ENCODE measurements at places on chromosomes 1 and 21.

DNA sequence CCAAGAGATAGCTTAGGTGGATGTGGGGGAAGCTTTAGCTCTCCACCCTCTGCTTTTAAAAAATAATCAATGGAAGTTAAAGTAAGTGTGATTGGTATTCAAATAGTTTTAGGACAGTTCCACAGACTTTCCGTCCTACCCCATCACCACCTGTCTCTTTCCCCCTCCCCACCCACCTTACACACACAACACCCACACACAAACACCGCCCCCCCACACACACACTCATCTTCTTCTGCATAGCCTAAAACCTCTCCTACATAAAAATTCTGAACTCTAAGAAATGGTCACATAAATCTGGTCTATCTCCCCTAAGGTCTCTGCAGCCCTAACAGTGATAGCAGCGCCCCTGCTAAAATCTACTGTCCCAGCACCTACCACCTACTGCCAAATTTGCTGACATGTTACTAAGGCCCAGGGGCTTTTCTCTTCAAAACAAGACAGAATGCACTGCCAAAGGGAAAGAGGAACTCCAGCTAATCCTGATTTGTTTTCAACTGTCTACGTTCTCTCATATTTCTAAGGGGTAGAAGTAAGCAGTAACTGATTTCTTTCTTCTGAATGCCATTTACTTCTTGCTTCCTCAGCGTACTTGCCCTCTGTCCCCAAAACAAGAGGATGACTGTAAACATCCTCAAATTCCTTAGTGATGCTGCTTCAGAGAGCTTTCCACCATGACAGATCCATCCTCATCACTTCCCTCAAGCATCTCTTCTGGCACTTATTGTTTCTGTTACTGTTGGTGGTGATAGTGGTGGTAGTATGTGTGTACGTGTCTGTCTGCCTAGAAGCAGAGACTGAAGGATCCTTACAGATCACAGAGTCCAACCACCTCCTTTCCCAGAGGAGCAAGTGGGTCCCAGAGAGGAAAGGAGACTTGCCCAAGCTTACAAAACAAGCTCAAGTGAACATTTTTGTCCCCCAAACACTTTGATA is 56.8 kb downstream of the LUZP1 start:
- DNase-seq: no peak

- no peak for DNase-seq
Measured at GRCh38 chr1:175548774-175549173, 194.6 kb downstream of the TNR start.

DNA sequence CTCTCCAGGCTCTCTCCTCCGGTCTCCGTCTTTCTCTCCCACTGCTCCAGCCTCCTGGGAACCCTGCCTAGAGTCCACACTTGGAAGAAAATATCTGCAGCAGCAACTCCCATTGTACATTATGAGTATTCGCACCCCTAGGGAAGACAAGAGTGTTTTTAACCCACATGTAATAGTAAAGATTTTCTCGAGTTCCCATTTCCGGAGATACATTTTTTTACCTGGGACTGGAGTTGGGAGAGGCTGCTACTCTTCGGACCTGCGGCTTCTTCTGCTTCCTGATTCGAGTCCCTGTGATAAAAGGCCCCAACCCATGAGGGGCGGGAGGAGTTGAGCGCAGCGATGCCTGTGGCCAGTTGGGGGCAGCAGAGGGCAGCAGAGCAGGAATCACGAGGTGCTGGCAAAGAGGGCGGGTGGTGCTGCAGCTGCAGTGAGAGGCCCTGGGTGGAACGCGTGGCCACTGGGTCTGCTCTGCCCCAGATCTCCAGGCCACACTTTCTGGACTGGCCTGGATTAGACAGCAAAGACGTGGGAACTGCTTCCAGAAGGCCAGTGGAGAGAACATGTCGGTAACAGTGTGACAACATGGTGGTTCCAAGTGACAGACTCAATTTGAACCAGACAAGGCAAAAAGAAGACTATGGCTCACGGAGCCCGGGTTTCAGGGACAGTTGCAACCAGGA is 221.0 kb upstream of the CSF3R start:
- DNase-seq: peak; percentile 2

- DNase-seq: no peak
Measured at GRCh38 chr1:160090760-160091159, 7.7 kb downstream of the IGSF8 start.

DNA sequence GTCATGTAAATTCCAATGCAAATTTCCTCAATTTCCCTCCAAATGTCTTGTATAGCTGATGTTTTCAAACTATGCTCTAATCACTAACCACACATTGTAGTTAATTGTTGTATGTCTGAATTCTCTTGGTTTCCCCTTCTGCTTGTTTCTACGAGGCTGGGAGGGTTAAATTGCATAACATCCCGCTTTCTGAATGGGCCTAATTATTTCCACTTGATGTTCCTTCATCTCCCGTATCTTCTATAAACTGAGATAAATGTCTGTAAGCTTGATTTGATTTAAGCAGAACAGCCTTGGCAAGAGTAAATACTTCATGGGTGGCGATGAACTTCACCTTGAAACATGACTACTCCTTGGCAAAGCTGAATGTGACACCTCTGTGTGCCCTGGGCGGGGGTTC is 72.2 kb downstream of the SERINC2 start:
- no peak for DNase-seq

GRCh38 chr1:114011796-114012195 is 32.5 kb downstream of the OLFML3 start:
- peak; percentile 42 for DNase-seq

GRCh38 chr1:228944935-228945371 is 209.7 kb downstream of the RHOU start:
- no peak for DNase-seq

- no peak for DNase-seq
Measured at GRCh38 chr21:40291560-40291959, 424.3 kb downstream of the PCP4 start.

DNA sequence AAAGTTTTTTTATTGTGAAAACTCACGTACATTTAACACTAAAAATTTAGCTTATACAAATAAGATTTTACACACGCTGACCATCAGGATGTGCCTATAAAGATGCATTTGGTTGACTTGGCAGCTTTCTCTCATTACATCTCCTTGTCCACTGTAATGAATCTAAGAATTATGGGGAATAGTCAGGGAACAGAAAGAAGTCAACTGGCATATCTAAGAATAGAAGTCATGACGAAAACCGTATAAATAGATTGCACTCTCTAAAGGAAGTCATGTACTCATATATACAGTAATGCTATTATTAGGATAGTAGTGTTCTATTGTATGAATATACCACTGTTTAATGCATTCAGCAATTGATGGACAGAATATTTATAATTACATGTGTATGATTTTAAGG is 575.8 kb upstream of the B3GALT2 start:
- no peak for DNase-seq

GRCh38 chr1:245585252-245585959 is 430.6 kb downstream of the KIF26B start:
- peak; percentile 43 for DNase-seq

DNA sequence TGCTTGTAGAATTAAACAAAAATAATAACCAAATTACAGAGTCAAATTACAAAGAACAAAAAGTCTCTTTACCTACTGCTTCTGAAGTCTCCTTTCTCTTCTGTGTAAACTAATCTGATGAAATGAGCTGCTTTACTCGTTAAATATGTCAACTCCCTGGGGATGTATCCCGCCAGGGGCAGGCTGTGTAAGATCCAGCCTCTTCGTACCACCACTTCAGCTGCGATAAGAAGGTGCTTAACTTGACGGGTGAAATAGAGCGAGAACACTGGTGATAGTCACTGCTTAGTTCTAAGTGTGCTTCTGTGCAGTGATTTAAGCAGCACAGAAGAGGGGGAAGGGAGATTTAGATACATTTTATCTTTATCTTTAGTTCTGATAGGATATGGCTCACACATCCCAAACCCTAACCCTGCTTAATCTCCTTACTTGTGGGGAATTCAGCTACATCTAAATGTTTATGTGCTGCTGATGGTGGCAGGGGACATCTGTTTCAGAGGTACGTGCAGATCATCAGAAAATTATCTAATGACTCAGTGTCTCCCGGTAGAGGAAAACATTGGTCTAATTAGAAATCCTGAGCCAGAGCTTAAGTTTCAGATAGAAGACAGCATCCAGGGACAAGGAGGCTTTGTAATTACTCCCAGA is 46.0 kb downstream of the RHOU start:
- DNase-seq: peak; percentile 15

- DNase-seq: no peak
Measured at GRCh38 chr1:10068605-10069294, 36.0 kb downstream of the UBE4B start.
